ENCODE measurements at places on chromosomes 7 and 10. TPM values are rescaled to one million over a fixed set of nuclear protein-coding genes. Genes with fewer than 3 reads are reported as not detected.

- no peak for DNase-seq
These were observed 80.6 kb downstream of the SNX10 start for GRCh38 chr7:26372249-26372648.

GRCh38 chr10:97534746-97535367 lies 36.1 kb downstream of the UBTD1 start:
- no peak for DNase-seq

DNA sequence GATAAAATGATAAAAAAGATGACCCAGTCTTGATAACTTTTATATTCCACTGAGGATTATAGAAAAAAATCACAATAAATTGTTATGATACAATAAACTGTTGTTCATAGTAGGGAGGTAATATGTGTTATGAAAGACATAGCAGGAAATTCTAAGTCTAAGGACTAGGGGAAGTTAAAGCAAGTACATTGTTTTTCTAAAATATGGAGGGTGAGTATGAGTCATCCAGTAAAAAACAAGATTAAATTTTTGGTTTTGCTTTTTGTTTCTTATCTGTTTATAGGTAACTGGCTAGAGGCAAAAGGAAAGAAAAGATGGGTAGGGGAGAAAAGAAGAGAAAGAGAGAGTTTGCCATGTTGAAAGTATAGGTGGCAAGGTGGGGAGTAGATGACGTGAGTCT lies 188.4 kb downstream of the POLR1F start:
- DNase-seq: no peak

GRCh38 chr7:37259319-37259821 lies 189.3 kb downstream of the ELMO1 start:
- DNase-seq: no peak

- DNase-seq: no peak
These were observed 308.7 kb upstream of the SORCS1 start for GRCh38 chr10:107473225-107473624.

DNA sequence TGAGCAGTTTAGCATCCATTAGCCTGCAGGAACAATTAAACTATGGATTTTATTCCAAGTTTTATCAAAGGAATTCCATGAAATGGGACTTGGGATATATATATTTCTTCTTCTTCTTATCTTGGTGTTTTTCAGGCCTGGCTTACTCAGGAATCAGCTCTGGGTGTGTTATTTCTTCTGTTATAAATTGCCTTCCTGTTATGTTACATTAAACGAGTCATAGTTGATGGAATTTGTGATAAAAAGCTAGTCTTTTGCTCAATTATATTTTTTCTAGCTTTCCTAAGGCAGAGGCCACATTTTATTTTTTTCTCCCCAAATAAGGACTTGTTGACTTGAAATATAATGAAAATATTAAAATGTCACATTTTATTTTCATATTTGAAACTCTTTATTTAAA lies 141.3 kb downstream of the EPC1 start:
- no peak for DNase-seq

NPC1L1 gene
- total RNA-seq: not detected

TMEM196 gene
- total RNA-seq: not detected
